NCI-H2081 (cell line): ENCODE measurements at places on chromosomes 12 and 14.

DNA sequence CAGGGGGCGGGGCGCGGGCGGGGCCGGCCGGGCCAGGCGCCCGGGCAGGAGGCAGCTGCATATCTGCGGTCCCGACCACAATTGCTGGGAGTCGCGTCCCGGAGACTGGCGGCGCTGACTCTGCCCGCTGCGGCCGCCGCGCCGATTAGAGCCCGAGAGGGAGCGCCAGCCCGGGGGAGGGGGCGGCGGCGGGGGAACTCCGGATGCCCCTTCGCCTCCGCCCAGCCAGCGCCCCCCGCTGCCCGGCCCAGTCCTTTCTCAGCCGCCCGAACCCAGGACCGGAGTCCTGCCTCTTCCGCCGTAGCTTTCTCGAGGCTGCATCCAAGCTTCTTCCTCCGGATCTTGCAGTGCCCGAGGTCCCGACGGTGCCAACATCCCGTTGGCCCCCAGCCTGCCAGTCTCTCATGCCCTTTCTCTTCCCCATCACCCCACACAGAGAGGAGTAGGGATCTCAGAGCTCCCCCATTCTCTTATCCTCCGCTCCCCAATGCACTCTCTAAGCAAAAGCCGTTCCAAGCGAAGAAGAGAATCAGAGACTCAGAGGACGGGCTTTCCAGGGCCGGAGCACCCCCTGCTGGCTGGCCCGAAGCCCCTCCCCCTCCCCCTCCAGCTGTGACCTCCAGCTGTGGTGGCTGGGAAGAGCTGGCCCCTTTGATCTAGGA is 8.8 kb upstream of the SP7 start:
- DNase-seq = no peak

DNA sequence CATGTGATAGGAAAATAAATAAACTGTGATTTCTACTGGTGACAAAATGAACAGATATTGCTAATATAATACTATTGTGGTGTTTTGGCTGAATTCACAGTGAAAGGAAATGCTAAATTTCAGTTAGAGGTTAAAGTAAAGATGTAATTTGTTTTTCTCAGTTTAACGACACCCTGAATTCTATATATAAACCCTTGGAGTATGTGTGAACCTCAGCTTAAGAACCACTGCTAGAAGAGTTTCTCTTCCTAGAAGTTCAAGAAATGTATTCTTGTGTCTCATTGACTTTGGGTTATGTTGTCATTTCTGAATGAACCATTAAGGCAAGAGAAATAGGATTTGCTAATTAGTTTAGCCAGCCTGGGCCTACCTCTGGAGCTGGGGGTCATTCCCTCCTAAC is 8.2 kb downstream of the FBXO34 start:
- no peak for DNase-seq

GRCh38 chr14:73474952-73475351 is 15.8 kb upstream of the RIOX1 start:
- no peak for DNase-seq

- DNase-seq = no peak
These were observed 398.8 kb downstream of the C12orf75 start for GRCh38 chr12:105729181-105729771.

GRCh38 chr12:6374786-6375160 is 590 bp downstream of the SCNN1A start:
- no peak for DNase-seq

GRCh38 chr12:1083889-1084262 is 92.9 kb downstream of the ERC1 start:
- peak; percentile 69 for DNase-seq
